COR-L47 (cell line): ENCODE measurements at places on chromosomes 2 and 18.
A peak's percentile ranks its signal among the peaks of the same experiment; 100 is the strongest.

GRCh38 chr2:13596233-13596632, 879.5 kb downstream of the TRIB2 start:
- no peak for DNase-seq

DNA sequence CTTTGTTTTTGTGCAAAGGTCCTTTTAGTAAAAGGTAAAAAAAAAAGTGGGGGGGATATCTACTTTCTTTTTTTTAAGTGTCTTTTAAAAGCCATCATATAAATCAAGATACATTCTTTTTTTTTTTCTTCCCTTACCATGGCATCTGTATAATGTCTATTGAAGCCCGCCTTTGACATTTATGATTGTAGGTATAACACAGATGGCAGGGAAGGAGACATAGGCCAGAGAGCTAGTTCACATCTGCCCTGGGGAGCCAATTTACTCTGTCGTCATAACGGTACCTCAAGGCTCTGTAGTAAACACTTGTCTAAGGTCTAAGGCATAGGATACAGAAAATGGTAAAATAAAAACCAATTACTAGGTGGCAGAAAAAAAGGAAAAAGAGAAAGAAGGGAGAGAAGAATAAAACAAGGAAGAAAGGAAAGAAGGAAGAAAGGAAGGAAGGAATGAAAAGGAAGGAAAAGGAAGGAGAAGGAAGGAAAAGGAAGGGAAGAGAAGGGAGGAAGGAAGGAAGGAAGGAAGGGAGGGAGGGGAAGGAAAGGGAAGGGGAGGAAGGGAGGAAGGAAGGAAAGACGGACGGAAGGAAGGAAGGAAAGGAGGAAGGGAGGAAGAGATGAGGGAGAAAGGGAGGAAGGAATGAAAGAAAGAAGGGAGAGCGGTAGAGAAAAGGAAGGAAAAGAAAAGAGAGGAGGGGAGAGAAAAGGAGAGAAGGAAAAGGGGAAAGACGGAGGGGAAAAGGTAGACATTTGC, 343.5 kb downstream of the RBM43 start:
- no peak for DNase-seq

DNA sequence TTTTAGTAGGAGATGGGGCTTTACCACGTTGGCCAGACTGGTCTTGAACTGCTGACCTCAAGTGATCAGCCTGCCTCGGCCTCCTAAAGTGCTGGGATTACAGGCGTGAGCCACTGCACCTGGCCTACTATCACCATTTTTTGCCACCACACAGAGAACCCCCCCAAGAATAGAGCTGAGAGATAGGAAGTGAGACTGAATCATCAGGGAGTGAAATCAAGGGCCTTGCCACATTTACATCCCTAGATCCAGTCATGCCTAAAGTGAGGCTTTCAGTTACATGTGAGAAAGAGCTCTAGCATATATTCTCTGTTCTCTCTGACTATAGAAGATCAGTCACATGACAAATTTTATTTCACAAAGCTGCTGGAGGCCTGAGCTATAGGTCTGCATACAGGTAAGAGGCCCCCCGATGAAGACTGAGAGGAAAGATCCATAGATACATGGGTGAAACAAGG, 28.0 kb upstream of the KCMF1 start:
- DNase-seq: no peak

DNA sequence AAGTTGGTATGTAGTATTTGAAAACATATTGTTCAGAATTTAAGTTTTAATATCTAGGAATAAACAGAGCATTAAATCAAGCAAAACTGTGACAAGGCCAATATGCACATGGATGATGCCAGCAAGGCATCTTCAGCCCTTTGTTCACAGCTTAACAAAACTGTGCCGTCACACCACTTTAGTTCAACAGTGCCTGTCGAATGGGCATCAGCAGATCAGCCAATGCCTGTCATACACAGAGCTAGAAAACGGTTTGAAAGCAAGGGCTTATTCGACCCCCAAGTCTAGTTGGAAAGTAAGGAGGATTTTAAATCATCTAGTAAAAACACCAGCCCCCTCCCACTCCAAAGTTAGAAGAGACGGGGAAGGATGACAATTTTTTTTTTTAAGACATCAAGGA, 16.7 kb downstream of the ZEB2 start:
- DNase-seq: no peak

GRCh38 chr18:31683106-31683505, 1.3 kb downstream of the B4GALT6 start:
- no peak for DNase-seq

- no peak for DNase-seq
Observed at GRCh38 chr2:98583276-98583675, 25.0 kb downstream of the COA5 start.

- DNase-seq: no peak
Observed at GRCh38 chr2:133518700-133519344, 49.4 kb downstream of the NCKAP5 start.

GRCh38 chr2:111068435-111069058, 52.2 kb upstream of the BCL2L11 start:
- DNase-seq: peak; percentile 22

DNA sequence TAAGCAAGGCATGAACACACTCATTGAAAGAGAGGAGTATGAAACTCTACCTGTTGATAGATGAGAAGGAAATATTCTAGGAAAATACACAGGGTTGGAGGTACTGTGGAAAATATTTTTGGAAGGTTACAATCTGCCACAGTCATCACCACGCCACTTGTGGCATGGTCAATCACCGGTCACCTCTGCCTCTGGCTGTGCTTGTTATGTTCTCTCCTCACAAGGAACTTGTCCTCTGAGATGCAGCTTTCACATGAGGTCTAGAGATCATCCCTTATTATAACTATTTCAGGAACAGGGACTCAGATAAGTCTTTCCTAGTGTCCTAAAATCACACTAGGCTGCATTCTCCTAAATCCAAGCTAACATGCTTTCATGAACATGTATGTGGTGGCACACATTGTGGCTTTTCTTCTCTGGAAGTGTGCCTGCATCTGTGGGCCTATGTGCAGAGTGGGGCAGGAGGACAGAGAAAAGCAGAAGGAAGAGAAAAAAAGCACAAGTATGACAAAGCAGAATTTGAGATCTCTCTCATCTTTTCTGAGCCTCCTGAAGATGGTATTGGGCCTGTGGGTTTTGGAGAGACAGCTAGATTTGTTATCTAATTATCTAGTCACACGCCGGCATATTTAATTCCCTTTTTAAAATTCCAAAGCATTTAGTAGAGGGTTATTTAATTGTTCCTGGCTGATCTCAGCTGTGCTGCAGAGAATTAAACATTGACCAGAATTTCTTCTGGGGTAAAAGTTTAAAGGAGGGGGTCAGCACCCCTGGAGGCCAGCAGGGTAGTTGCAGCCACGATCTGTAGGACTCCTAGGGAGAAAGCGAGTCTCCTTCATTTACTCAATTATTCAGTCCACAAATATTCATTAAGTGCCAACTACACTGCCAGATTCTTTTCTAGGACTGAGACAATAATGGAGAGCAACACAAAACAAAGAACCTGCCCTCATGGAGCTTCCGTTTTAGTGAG, 294.6 kb downstream of the RDH14 start:
- DNase-seq: no peak

GRCh38 chr2:19224011-19224410, 134.4 kb downstream of the OSR1 start:
- DNase-seq: no peak
